ENCODE measurements at places on chromosomes 3 and 15. TPM values are rescaled to one million over a fixed set of nuclear protein-coding genes. Genes with fewer than 3 reads are reported as not detected.

The STARD9 gene
- 8.5 TPM for total RNA-seq

DNA sequence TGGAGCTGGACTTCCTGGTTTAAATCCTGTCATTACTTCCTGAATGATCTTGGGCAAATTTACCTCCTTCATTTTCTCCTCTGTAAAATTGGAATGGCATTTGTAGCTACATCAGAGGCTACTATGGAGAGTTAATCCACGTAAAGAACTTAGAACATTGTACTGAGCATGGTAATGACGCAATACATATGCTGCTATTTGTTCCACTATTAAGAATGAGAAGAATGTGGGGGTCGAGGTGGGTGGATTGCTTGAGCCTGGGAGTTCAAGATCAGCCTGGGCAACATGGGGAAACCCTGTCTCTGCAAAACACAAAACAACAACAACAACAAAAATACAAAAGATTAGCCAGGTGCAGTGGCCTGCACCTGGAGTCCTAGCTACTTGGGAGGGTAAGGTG is 250.6 kb downstream of the RYR3 start:
- DNase-seq = no peak

GRCh38 chr3:34107669-34108068 is 309.2 kb downstream of the PDCD6IP start:
- DNase-seq = no peak

DNA sequence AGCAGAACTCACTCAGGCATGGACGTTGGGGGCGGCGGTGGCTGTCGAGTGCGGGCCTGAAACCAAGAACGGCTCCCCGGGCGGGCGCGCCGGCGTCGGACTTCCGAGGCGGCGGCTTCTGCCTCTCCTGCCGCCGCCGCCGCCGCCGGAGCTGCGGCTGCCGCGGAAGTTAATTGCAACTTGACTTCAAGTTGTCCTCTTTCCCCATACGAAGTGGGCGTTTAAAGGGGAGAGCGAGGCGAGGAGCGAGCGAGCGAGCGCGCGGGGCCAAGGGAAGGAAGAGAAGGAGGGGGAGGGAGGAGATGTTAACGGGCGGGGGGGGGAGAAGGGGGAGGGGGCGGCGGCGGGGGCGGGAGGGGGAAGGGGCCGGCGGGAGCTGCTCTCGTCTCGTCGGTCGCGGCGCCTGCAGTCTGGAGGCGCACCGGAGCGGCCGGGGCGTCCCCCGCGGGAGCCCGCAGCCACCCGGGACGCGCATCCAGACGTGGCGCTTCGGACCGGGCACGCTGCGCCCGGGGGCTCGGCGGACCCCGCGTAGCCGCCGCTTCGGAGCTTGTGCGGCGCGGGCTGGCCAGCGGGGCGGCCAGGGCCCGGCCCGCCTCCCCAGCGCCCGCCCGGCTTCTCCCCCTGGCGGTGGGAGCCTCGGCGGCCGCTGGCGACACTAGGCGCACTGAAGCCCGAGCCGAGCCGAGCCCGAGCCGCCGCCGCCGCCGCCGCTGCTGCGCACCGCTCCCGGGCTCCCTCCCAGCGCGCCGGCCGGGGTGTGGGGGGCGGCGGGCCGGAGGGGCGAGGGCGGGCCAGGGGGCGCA is 19.7 kb upstream of the SATB1 start:
- DNase-seq = peak; percentile 90

All from naive thymus-derived CD4-positive, alpha-beta T cell (primary cell).